ENCODE measurements at places on chromosomes 5 and 9.

DNA sequence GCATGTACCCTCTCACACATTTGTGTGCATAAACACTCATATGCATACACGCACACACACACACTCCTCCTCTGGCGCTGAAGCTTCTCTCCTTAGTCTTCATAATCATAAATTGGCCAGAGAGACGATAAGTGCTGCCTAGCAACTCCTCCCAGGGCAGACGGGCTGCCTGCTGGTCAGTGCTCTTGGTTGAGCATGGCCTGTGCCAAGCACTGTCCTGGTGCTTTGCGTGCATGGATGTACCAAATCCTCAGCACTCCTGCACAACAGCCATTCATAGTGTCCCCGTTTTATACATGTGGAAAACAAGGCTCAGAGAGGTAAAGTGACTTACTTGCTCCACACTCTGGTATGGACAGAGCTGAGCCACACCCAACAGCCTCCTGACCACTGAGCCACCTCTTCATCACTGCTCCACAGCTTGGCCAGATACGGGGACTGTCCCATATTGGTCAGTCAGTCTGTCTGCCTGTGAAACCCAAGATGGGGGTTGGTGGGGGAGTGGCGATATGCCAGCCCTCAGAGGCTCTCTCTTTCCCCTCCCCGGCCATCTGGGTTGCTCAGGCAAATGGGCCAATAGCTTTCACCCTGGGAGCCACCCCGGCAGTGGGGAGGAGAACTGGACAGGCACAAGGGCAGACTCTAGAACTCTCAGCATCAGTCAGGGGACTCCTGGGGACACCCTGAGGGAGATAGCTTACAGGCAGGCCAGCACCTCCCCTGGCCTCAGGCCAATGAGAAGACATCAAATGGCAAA is 64.3 kb upstream of the GARNL3 start:
- no peak for DNase-seq

DNA sequence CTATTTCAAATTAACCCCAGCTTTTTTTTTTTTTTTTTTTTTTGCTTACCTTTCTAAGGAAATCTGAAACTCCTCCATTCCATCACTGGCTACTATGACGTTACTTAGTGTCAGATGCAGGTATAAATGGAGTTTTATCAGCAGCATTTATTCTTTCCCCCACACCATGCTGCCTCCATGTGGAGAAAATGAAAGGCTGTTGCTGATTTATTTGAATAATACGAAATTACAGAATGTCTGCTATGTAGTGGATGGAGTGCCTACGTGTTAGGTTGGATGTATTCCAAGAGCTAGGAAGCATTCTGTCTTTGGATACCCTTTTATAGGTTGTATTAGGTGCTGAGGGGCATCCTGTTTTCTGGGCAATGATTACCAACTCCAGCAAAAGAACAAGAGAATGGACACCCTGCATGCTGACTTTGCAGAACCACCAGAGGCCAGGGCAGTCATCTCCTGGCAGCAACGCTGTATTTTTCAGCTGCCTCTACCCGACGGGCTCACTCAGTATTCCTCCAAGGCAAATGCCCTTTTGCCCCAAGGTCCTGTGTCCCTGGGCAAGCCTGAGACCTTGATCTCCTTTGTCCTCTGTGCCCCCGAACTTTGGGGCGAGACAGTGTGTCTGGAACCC is 199.5 kb downstream of the ALDH1A1 start:
- no peak for DNase-seq

DNA sequence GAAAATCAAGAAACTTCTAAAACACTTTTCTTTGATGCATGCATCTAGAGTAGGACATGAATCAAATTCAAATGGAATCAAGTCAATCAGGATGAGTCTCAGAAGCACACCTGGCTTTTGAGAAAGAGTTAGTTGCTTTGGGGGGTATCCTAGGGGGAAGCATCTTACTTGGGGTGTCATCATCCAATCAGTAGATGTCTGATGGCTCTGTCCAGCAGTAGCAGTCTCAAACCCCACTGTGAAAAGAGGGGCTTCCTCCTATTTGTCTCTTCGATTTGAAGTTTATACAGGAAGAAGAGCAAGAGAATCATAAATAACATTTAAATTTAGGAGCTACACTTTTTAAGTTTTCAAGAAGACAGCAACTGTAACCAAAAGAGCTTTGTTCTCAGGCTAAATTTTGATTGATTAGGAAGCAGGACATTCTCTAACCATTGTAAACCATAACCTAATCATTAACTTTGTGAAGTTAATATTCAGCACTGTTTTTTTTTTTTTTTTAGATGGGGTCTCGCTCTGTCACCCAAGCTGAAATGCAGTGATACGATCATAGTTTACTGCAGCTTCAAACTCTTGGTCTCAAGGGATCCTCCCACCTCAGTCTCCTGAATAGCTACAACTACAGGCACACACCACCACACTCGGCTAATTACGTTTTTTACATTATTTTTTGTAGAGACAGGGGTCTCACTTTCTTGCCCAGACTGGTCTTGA is 614.7 kb downstream of the CSNK1G3 start:
- no peak for DNase-seq

DNA sequence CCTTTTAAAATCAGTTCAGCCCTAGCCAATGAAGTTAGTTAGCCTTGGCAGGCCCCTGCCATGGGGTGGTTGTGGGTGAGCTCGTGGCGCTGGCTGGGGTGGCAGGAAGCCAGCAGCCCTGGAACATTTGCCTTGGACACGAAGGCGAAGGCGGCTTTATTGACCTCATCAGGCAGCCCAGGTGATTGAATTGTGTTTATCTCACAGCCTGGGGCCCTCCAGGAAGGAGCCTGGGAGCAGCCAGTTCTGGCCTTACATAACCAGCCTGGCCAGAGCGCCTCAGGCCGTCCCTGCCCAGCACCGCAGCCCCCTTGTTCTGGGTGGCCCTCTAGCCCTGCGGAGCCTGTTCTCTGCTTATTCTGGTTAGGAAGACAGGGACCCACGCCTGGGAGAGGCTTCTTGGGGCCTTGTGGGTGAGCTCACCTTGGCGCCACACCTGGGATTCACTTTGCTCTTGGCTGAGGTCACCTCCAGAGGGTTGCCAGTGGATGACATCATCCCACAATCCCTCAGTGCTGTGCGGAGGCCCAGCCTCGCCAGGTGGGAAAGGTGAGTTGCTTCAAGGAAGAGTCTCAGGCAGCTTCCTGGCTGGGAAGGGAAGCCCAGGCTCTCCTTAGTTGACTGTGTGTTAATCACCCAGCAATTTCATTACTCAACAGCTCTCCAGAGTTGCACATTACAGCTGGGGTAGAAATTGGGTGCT is 54.4 kb upstream of the RPL26L1 start:
- no peak for DNase-seq

GRCh38 chr9:34178436-34179212 is at the start of gene UBAP1:
Gene UBAP1, plus strand, starts transcription at chr9:34179043. Its CDS starts 41,872 bp downstream, at chr9:34220915.
- peak; percentile 99 for DNase-seq

- DNase-seq, result no peak
Measured at GRCh38 chr9:82438581-82438980, 450.0 kb downstream of the SPATA31D1 start.
